GM23248 (cell line): ENCODE measurements at places on chromosomes 11 and 22. TPM values are rescaled to one million over a fixed set of nuclear protein-coding genes. Genes with fewer than 3 reads are reported as not detected.

The NUP50 gene
- total RNA-seq = 30.8 and 91.7 TPM in 2 replicates

The SLC5A12 gene
- 0.43 TPM in 1 of 2 replicates, not detected in the other for total RNA-seq

The ARHGAP20 gene
- total RNA-seq = 0.76 and 0.97 TPM in 2 replicates

The OR51E2 gene
- not detected in 2 replicates for total RNA-seq

The TMEM126A gene
- 21.5 and 22.9 TPM in 2 replicates for total RNA-seq

The LINC01488 gene
- total RNA-seq = not detected in 2 replicates

The MCAM gene
- 40.4 and 61.3 TPM in 2 replicates for total RNA-seq

The API5 gene
- 90.4 and 113 TPM in 2 replicates for total RNA-seq

The AIP gene
- total RNA-seq = 46.4 and 58.5 TPM in 2 replicates

DNA sequence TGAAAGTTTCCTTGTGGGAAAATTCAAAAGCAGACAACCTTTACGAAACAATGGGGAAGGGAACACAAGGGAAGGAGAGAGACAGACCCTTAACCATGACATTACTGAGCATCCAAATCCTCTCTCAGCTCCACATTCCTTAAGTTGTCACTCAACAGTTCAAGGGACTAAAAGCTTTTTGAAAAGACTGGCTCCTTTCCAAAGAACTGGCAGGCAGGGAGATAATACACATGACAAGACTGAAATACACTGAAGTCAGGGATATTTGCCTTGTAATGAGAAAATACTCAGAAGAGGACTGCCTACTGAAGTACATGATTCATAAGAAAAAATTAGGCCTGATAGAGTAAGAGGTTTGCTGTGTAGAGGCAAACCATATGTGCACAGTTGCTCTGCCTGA lies 69.1 kb downstream of the SMCO4 start:
- H3K27ac ChIP-seq = no peak overlapping the region
- H3K27me3 ChIP-seq = no peaks in the 10 kb centered on the region
- DNase-seq = no peak
- H3K4me3 ChIP-seq = no peak overlapping the region

GRCh38 chr11:65204646-65205601 lies 23.2 kb downstream of the CAPN1 start:
- peaks cover 8% of the 10 kb centered on the region; the same call in 1 of the 2 replicates for H3K36me3 ChIP-seq
- H3K27ac ChIP-seq = no peak overlapping the region
- DNase-seq = peak; percentile 40
- no peaks in the 10 kb centered on the region for H3K4me1 ChIP-seq

GRCh38 chr11:34623463-34623862 lies 2.6 kb downstream of the EHF start:
- no peak for DNase-seq
- H3K4me3 ChIP-seq = no peak overlapping the region
- peaks cover 6% of the 10 kb centered on the region; the same call in 1 of the 2 replicates for H3K4me1 ChIP-seq
- no peaks in the 10 kb centered on the region for H3K27me3 ChIP-seq
- H3K27ac ChIP-seq = no peak overlapping the region
- H3K36me3 ChIP-seq = no peaks in the 10 kb centered on the region

DNA sequence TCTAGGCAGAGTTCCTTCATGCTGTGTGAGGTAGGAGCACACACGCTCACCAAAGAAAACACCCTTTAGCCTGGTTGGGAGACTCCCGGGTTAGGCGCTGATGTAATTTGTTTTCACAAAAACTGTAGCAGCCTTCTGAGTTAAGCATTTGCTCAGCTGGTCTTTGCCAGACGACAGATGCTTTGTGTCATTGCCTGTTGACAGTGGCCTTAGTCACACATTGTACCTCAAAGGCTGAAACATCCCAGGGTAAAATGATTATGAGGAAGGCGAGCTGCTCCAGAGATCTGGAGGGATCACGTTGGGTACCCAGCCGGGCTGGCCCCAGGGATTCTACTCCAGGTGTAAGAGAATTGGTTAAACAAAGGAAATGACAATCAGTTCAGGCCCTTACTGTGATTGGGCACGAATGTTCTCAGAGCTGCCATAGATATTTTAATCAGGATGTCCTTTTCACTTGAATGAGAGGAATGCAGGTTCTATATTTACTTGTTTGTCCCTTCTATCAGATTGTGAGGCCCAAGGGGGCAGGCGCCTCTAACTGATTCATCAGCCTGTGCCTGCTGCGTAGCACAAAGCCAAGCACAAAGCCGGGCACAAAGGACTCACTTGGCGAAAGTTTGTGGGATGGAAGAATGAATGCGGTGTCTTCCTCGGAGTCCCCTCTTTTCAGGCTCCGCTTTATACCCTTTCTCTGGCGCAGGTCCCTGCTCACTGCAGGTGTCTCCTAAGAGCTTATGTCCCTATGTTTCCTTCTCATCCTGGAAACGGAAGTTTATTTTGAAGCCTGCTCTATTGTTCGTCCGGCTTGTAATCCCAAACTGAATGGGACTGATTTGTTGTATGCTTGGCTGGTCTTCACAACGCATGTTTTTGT lies 47.1 kb downstream of the ADM start:
- H3K4me1 ChIP-seq = peaks cover 47% of the 10 kb centered on the region
- peak overlapping the region; percentile 74 for H3K27ac ChIP-seq
- peak overlapping the region; percentile 32; the same call in 1 of the 2 replicates for H3K4me3 ChIP-seq

- peaks cover 17% of the 10 kb centered on the region for H3K4me1 ChIP-seq
- peak; percentile 88 for DNase-seq
- peaks cover 6% of the 10 kb centered on the region for H3K36me3 ChIP-seq
- H3K27me3 ChIP-seq = no peaks in the 10 kb centered on the region
- H3K27ac ChIP-seq = peak within 1 kb of the TSS; percentile 95
Observed at GRCh38 chr22:31489632-31490495, at the start of gene EIF4ENIF1. Gene EIF4ENIF1 (minus strand): TSS chr22:31489842. CDS start chr22:31488718, 1,124 bp downstream.

GRCh38 chr11:72745511-72745910 lies 6.7 kb downstream of the ARAP1 start:
- no peak overlapping the region for H3K27ac ChIP-seq
- H3K4me3 ChIP-seq = no peak overlapping the region
- no peaks in the 10 kb centered on the region for H3K36me3 ChIP-seq
- DNase-seq = no peak
- H3K27me3 ChIP-seq = no peaks in the 10 kb centered on the region

GRCh38 chr11:24502425-24502824 lies 5.6 kb downstream of the LUZP2 start:
- no peaks in the 10 kb centered on the region for H3K4me1 ChIP-seq
- no peak overlapping the region for H3K27ac ChIP-seq
- H3K36me3 ChIP-seq = no peaks in the 10 kb centered on the region
- DNase-seq = no peak

DNA sequence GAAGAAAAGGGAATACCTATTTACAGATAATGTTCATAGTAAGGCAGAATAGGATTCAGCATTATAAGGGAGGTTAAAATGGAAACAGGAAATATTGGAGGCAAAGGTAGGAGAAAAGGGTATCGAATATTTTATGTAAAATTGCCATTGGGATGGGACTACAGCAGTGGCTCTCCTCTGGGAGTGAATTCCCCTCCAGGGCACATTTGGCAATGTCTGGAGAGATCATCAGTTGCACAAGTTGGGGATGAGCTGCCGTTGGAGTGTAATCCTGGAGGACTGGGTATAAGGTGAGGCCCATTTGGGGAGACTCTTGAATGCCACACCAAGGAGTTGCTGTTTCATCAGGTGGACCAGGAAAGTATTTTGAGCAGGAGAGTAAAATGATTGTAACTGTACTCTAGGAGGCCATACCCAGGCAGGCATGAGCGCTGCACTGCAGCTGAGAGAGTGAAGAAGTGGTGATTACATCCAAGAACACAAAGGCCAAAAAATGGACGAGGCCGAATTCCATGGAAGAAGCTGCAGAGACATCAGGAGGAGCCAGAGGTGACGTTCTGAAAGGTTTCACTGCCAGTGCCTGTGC lies 8.7 kb upstream of the ACRV1 start:
- H3K27me3 ChIP-seq = no peaks in the 10 kb centered on the region
- H3K4me1 ChIP-seq = no peaks in the 10 kb centered on the region
- no peaks in the 10 kb centered on the region for H3K36me3 ChIP-seq

GRCh38 chr11:128246810-128247594 lies 340.4 kb downstream of the ETS1 start:
- peak; percentile 44 for DNase-seq
- no peak overlapping the region for H3K4me3 ChIP-seq
- no peaks in the 10 kb centered on the region for H3K36me3 ChIP-seq
- no peaks in the 10 kb centered on the region for H3K27me3 ChIP-seq
- H3K4me1 ChIP-seq = peaks cover 22% of the 10 kb centered on the region

DNA sequence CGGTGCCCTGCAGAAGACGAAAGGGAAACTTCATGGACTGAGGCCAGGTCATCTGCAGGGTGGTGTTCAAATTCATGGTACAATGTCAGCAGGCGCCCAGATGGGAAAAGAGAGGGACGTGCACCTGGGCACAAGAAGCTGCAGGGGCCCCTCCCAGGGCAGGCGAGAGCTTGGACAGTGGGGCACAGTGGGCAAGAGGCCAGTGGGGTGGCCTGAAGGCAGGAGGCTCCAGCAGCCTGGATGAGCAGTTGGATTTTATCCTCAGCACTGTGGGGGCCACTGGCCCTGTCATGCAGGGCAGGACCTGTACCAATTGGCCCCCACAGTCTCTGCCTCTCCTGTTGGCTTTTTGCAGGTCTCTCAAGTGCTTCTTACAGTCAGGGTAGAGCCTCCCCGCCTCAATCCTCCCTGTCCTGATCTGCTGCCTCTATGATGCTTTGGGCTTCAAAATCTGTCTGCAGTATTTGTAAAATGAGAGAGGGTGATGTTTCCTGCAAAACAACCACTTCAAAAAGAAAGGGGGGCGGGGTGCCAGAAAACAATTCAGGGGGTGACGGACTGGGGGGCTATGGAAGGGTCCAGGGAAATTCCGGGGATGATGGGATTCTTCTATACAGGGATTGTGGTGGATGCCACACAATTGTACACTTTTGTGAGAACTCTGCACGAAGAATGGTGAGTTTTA lies 1.7 kb upstream of the BID start:
- H3K27ac ChIP-seq = no peak overlapping the region
- H3K36me3 ChIP-seq = no peaks in the 10 kb centered on the region
- DNase-seq = no peak
- no peaks in the 10 kb centered on the region for H3K27me3 ChIP-seq
- peaks cover 11% of the 10 kb centered on the region for H3K4me1 ChIP-seq

- no peak overlapping the region for H3K4me3 ChIP-seq
- DNase-seq = peak; percentile 70
Observed at GRCh38 chr11:61075891-61076290, 26.4 kb upstream of the CD5 start.

- peaks cover 40% of the 10 kb centered on the region for H3K27me3 ChIP-seq
- no peak for DNase-seq
- no peaks in the 10 kb centered on the region for H3K36me3 ChIP-seq
- no peaks in the 10 kb centered on the region for H3K4me1 ChIP-seq
- H3K27ac ChIP-seq = no peak overlapping the region
- H3K4me3 ChIP-seq = no peak overlapping the region
Observed at GRCh38 chr22:32911503-32911902, 110.0 kb downstream of the TIMP3 start.

- no peak overlapping the region for H3K4me3 ChIP-seq
- H3K36me3 ChIP-seq = no peaks in the 10 kb centered on the region
- DNase-seq = no peak
Observed at GRCh38 chr11:121358760-121359159, 66.2 kb downstream of the SC5D start.

DNA sequence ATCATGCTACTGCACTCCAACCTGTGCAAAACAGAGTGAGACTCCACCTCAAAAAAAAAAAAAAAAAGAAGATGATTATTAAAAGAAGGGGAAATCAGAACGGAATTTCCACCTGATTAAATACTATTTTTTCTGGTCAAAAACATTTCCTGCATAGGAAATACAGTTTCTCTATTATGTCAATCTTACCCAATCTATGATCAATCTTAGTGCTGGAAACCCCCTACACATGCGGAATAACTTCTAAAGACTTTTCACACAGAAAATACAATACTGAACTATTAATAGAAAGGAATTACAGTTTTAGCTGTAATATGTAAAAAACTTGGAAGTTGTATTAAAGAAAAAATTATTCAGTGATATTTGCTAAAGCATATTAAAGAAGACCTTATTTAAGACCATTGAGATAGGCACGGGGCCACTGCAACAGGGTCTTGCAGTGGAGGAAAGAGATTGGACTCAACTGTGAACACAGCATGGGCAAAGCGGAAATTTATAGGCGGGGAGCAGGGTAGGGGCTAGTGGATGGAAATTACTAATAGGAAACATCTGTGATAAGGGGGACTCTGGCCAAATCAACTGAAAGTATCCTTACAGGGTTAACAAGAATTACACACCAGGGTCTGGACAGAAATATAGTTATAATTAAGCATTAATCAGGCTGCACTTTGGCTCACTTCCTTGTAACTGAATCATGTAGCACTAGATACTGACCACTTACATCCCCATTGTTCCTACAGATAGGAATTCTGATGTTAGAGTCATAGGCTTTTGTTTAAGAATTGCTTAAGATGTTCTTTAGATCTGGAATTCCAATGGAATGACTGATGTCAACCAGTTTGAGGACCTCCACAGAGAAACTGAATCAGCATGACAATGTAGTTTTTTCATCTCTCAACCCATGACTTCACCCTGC lies 411.5 kb upstream of the DDI1 start:
- peak; percentile 95 for DNase-seq
- H3K4me1 ChIP-seq = peaks cover 43% of the 10 kb centered on the region
- H3K36me3 ChIP-seq = no peaks in the 10 kb centered on the region
- H3K4me3 ChIP-seq = no peak overlapping the region
- H3K27me3 ChIP-seq = no peaks in the 10 kb centered on the region

GRCh38 chr22:20610757-20611156 lies 103.3 kb downstream of the MED15 start:
- DNase-seq = no peak
- H3K4me3 ChIP-seq = no peak overlapping the region
- no peaks in the 10 kb centered on the region for H3K4me1 ChIP-seq
- H3K36me3 ChIP-seq = no peaks in the 10 kb centered on the region
- 0 out of 2 replicates have a peak, but pooled peaks cover 5% of the 10 kb centered on the region for H3K27me3 ChIP-seq

DNA sequence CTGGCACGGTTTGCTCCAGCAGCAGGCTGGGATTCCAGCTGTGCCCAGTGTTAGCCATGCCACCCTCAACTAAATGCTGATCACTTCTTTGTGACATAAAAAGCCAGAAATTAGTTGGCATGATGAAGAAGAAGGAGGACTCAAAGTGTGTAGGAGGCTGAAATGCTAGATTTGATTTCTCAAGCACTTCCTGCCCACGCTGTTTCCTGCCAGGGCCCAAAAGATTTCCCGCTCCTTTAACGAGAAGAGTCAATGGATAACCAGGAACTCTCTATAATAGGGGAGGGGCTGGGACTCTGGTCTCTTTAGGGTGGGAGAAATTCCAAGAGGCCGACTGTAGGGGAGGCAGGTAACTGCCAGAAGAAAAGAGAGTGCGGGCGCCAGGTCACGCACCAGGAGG lies 26.4 kb downstream of the APOL3 start:
- H3K27me3 ChIP-seq = peaks cover 6% of the 10 kb centered on the region
- H3K4me1 ChIP-seq = peaks cover 3% of the 10 kb centered on the region
- no peak overlapping the region for H3K27ac ChIP-seq
- H3K4me3 ChIP-seq = no peak overlapping the region
